Hepatocyte (in vitro differentiated cells): ENCODE measurements at places on chromosomes 3 and 15. TPM values are rescaled to one million over a fixed set of nuclear protein-coding genes. Genes with fewer than 3 reads are reported as not detected.

DNA sequence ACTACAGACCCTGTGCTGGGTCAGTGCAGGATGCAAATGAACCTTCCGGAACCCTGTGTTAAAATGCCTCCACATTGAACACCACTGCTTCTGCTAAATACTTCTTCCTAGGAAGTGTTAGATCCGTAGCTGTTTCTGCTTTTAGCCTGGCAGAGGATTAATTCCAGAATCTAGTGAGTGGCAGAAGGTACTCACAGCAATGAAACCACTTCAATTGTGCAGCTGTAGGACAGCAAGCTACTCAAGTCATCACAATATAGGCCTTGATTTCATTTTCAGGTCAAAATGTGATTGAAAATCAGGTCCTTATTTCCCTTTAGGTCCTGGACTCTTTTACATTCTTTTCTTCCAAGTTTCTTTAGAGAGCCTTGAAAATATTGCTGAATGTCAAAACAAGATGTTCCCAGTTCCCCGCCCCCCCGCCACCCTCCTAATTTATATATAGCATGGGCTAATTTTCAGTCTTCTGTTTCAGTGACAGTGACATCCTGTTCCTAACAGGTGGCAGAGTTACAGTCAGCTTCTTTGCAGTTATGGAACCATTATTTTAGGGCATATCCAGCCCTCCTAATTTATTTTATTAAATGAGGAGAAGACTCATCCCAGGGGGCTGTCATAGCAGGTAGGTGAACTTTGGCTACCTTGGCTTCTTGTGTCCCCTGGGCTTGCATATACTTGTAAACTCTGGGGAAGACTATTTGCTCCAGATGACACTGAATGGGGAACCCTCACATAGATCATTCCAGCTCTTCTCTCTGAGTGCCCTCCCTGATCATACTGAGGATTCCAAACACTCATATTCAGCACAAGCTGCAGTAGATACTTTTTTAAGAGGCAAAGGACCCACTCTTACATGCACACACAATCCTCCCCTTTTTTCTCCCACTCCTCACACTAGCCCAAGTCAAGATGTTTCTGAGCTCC, 28.0 kb upstream of the ARNT2 start:
- DNase-seq = no peak

ITGA11 gene
- polyA plus RNA-seq = 19.2 and 19.6 TPM in 2 replicates

MESP2 gene
- not detected in 2 replicates for polyA plus RNA-seq

DNA sequence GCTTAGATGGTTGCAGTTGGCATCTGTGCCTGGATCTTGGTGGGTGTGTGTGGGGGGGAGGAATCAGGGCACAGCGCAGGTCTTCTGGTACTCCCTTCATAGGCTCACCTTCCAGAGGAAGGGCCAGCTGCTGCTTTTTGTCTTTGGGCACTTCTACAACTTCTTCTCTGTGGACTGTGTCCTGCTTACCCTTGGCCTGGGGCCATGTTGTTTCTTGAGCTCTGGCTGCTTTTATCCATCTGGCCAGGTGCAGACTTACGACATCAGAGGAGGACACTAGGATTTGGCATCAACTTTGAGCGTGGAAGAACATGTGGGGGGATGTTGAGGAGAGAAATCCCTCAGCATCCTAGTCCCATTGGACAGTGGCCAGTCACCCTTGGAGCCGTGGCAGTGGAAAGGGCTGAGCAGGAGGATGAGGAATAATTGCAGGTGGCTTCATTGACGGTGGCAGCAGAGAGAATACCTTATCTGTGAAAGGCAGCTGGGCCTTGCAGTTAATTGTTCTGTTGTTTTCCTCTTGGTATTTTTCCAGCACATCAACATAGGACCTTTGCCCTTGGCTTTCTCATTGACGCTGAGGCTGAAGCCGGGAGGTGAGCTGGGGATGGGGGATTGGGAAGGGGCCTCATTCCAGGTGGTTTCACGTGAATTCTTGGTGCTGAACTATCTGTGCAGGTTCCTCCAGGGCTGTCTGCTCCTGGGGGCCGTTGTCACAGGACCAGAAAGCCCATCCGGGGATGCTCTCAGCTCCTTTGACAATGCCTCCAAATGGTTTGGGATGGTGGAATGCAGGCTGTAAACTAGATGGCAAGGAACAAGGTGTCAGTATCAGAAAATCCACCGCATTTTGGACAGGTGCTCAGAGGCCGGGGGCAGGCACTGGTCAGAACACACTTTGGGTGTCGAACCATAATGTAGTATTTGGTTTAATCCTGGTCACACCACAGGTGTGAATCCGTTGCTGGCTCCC, 9.7 kb downstream of the EPHB1 start:
- DNase-seq = no peak

GABRB3 gene
- polyA plus RNA-seq = 1.3 and 1.8 TPM in 2 replicates

DNA sequence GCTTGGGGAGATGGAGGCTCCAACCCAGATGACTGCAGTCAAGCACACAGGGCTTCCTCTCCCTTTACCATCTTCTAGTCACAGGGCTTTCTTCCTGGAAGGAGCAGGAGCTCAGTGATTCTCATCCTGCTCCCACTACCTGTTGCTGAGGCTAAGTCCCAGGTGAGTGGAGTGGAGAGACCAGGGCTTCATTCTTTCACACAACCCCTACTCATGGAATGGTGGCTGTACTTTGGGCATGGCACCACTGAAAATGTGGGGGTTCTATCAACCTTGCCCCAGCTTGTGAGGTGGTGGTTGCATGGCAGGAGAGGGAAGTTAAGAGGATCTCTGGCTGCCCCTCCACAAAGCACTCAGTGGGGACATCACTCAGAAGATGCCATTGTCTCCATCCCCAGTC, 36.8 kb upstream of the RAD18 start:
- DNase-seq = no peak
